PC-3 (cell line): ENCODE measurements at places on chromosomes 7 and 10. TPM values are rescaled to one million over a fixed set of nuclear protein-coding genes. Genes with fewer than 3 reads are reported as not detected.
A peak's percentile ranks its signal among the peaks of the same experiment; 100 is the strongest.

DNA sequence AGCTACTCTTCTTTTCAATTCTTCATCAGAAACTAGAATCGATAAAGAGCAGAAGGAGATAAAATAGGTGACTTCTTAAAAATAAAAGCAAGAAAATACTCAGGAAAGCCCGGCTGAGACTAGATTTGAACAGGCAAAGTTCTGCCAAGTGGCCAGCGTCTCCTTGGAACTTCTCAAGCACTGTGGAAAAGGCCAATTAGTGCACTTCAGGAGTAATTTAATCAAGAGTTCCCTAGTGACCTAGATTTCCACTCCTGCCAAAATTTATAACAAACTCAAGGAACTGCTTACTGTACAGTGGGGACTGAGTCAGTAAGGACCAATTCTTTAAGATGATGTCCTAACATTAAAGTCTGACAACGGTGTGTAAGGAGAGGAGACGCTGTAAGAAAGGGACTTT, 57.3 kb downstream of the CHCHD3 start:
- no peaks in the 10 kb centered on the region for H3K4me1 ChIP-seq
- no peak overlapping the region for H3K27ac ChIP-seq
- no peak for DNase-seq
- H3K27me3 ChIP-seq, result no peaks in the 10 kb centered on the region
- no peaks in the 10 kb centered on the region; the same call in 1 of the 2 replicates for H3K36me3 ChIP-seq

- no peak overlapping the region for H3K4me3 ChIP-seq
- H3K4me1 ChIP-seq, result no peaks in the 10 kb centered on the region
- no peaks in the 10 kb centered on the region for H3K36me3 ChIP-seq
- H3K27me3 ChIP-seq, result no peaks in the 10 kb centered on the region
- H3K27ac ChIP-seq, result no peak overlapping the region
Observed at GRCh38 chr10:111756217-111757061, 427.1 kb downstream of the GPAM start.

GRCh38 chr7:80902019-80902418, 16.8 kb downstream of the SEMA3C start:
- peaks cover 45% of the 10 kb centered on the region for H3K4me1 ChIP-seq
- H3K27me3 ChIP-seq, result no peaks in the 10 kb centered on the region
- no peak overlapping the region for H3K4me3 ChIP-seq
- DNase-seq, result peak; percentile 24
- no peaks in the 10 kb centered on the region; the same call in 1 of the 2 replicates for H3K36me3 ChIP-seq
- H3K27ac ChIP-seq, result peak overlapping the region; percentile 63; the same call in 1 of the 2 replicates

GRCh38 chr7:27943241-27943640, 203.3 kb downstream of the TAX1BP1 start:
- no peaks in the 10 kb centered on the region for H3K27me3 ChIP-seq
- H3K27ac ChIP-seq, result no peak overlapping the region

DNA sequence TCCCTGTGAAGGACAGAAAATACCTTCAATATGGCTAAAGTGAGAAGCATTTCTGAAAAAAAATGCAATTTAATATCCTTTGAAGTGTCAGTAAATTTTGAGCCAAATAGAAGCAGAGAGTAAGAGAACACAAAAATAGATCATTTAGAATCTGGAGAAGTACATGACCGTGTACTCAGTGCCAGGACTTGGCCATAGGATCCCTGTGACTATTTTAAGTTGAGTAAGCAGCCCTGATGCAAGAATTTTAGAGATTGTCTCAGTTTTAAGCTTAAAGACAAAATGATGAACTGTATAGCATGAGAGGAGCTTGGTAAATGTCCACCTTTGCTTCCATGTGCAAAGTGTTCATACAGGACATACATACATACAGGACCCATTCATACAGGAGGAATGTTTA, 2.5 kb downstream of the PTER start:
- no peak overlapping the region for H3K27ac ChIP-seq
- H3K36me3 ChIP-seq, result no peaks in the 10 kb centered on the region
- peaks cover 28% of the 10 kb centered on the region; the same call in 1 of the 2 replicates for H3K4me1 ChIP-seq
- H3K4me3 ChIP-seq, result no peak overlapping the region
- no peaks in the 10 kb centered on the region for H3K27me3 ChIP-seq

DNA sequence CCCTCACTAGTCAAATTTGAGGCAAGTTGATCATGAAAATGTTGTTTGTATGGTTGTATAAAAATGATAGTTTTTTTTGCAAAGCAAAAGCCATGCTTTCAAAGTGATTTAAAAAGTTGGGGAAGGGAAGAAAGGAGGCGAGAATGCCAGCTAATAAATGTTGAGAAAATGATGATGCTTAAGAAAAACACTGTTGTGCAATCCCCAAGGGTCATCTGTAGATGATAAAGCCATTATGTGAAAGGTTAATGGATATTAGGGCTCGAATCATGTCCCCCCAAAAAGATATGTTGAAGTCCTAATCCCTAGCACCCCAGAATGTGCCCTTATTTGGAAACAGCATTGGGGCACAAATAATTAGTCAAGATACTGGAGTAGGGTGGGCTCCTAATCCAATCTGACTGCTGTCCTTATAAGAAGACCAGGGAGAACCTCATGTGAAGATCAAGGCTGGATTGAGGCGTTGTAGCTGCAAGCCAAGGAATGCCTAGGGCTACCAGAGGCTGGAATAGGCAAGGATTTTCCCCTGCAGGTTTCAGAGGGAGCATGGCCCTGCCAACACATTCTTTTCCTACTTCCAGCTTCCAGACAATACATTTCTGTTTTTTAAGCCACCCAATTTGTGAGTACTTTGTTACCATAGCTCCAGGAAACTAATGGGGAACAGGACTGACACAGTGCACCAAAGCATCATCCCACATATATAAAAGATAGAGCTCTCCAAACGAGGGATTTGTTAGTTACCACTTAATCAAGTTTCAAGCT, 35.4 kb upstream of the MKLN1 start:
- H3K36me3 ChIP-seq, result no peaks in the 10 kb centered on the region
- no peak overlapping the region for H3K27ac ChIP-seq
- no peaks in the 10 kb centered on the region for H3K4me1 ChIP-seq
- no peak overlapping the region for H3K4me3 ChIP-seq
- H3K27me3 ChIP-seq, result no peaks in the 10 kb centered on the region

GRCh38 chr10:74824900-74825370, 1.5 kb upstream of the KAT6B start:
- H3K4me1 ChIP-seq, result peaks cover 56% of the 10 kb centered on the region
- peak overlapping the region; percentile 74 for H3K4me3 ChIP-seq
- no peaks in the 10 kb centered on the region for H3K27me3 ChIP-seq
- peak overlapping the region; percentile 75 for H3K27ac ChIP-seq

- no peaks in the 10 kb centered on the region for H3K36me3 ChIP-seq
- H3K27ac ChIP-seq, result peak overlapping the region; percentile 6; the same call in 1 of the 2 replicates
- H3K4me1 ChIP-seq, result peaks cover 14% of the 10 kb centered on the region; the same call in 1 of the 2 replicates
- no peaks in the 10 kb centered on the region for H3K27me3 ChIP-seq
- no peak overlapping the region for H3K4me3 ChIP-seq
- peak; percentile 70 for DNase-seq
Observed at GRCh38 chr10:94224656-94225055, 138.1 kb downstream of the NOC3L start.

DNA sequence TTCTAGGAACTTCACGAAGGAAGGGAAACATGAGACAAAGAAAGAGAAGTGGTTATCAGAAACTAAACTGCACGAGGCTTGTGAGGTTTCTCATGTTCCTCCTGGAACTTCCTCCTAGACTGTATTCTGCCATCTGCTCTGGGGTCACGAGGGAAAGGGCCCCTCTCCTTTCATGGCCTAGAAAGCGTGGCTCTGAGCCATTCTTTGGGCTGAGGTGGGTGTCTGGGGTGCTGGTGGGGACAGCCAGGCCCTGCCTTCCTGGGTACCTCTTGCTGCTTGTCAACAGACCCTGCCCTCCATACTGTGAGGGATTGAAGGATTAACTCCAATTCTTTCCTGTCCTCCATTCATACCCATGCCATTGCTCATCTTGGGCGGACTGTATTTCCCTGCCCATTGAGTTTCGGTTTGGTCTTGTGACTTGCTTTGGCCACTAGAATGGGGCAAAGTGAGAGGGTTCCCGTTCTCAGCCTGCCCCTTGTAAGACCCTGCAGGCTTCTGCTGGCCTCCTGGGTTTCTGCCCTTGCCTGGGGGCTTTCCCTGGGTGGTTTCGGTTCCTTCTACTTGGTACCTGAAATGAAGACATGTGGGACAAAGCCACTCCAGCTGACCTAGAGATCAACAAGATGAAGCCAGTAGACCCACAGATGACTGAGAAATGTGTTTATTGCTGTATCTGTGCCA, 14.9 kb upstream of the GIMAP8 start:
- H3K27me3 ChIP-seq, result no peaks in the 10 kb centered on the region
- H3K4me1 ChIP-seq, result no peaks in the 10 kb centered on the region
- H3K36me3 ChIP-seq, result no peaks in the 10 kb centered on the region
- no peak overlapping the region for H3K27ac ChIP-seq

DNA sequence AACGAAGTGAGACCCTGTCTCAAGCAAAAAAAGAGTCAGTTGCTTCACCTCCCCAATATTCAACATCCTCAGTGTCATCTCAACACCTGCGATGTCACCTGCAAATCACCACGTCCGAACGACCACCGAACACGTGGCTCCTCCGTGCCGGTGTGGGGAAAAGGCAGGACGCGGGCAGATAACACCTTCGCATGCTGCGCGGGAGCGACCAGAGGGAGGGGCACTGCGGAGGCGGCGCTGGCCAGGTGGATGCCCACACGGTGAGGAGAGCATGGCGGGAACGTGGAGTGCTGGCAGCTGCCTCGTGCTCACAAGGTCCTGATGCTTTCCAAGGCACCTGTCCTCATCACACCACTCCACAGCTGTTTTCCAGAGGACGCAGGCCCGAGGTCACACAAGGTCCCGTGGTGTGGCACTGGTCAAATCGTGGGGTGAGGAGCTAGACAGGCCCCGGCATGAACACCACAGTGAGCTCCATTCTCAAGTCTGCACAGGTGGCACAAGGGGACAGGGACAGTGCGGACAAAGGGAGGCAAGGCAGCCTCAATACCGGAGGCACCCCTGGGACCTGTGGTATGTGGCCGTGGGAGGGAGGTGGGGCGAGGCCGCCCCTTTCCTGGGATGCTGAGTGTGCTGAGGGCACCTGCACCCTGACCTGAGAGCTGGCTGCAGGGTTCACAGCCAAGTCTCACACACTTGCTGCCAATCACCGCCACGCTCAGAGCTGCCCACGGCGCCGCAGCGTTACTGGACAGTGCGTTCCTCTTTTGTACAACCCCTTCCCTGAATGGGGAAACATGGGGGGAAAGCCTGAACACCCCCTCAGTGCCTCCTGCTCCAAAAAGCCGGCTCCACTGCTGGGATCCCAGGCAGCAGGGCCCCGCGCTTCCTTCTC, 13.0 kb downstream of the TUBGCP2 start:
- peaks cover 23% of the 10 kb centered on the region; the same call in 1 of the 2 replicates for H3K36me3 ChIP-seq
- no peaks in the 10 kb centered on the region for H3K27me3 ChIP-seq
- H3K27ac ChIP-seq, result no peak overlapping the region
- H3K4me1 ChIP-seq, result peaks cover 23% of the 10 kb centered on the region

- no peak for DNase-seq
- no peak overlapping the region for H3K27ac ChIP-seq
- H3K4me1 ChIP-seq, result no peaks in the 10 kb centered on the region
- H3K36me3 ChIP-seq, result no peaks in the 10 kb centered on the region
Observed at GRCh38 chr7:18798088-18798906, 302.7 kb downstream of the HDAC9 start.

GRCh38 chr7:22231806-22232205, 125.1 kb downstream of the RAPGEF5 start:
- H3K27ac ChIP-seq, result no peak overlapping the region
- H3K36me3 ChIP-seq, result no peaks in the 10 kb centered on the region
- DNase-seq, result peak; percentile 45
- no peaks in the 10 kb centered on the region for H3K27me3 ChIP-seq

GRCh38 chr10:11108356-11108755, 90.7 kb downstream of the CELF2 start:
- no peaks in the 10 kb centered on the region for H3K4me1 ChIP-seq
- H3K27ac ChIP-seq, result no peak overlapping the region
- no peak for DNase-seq
- no peak overlapping the region for H3K4me3 ChIP-seq
- no peaks in the 10 kb centered on the region for H3K36me3 ChIP-seq

GRCh38 chr10:18319628-18320027, 179.4 kb downstream of the CACNB2 start:
- no peaks in the 10 kb centered on the region for H3K36me3 ChIP-seq
- DNase-seq, result no peak
- H3K27ac ChIP-seq, result no peak overlapping the region
- no peaks in the 10 kb centered on the region for H3K27me3 ChIP-seq
- H3K4me3 ChIP-seq, result no peak overlapping the region

DNA sequence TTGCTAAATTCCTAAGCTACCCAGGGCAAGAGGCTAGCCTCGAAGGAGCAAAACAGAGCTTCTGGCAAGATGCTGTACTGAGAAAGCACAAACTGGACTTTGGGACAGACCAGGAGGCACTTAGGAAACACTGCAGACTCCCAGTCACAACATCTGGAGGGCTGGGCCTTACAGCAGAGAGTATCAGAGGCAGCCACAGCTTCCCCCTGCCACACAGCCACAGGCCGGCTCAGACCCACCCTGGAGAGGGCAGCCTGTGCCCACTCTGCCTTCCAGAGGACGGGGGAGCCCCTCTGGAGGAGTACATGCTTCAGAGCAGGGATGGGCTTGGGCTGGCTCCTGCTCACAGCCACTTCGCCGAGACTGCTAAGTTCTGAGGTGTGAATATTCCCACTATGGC, 17.4 kb downstream of the ESYT2 start:
- peaks cover 7% of the 10 kb centered on the region for H3K36me3 ChIP-seq
- no peak overlapping the region for H3K27ac ChIP-seq
- H3K4me3 ChIP-seq, result no peak overlapping the region

DNA sequence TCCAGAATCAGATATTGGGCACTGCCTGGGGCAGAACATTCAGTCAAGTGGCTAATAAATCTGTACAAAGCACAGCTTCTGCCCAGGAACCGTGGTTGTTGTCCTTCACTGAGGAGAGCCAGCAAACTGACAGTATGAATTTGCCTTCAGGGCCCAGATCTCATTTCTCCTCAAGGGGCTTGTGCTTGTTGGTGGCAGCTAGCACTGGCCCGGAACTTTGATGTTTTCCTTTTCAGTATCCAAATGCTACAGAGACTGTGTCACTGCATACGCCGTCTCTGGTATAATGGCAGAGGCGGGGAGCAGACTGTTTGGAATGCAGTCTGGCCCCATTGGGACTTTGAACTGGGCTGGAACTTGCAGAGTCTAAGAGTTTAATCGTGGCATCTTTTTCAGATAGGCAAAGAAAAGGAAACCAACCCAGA, 30.4 kb upstream of the ADD3 start:
- no peaks in the 10 kb centered on the region; the same call in 1 of the 2 replicates for H3K36me3 ChIP-seq
- DNase-seq, result no peak
- H3K4me3 ChIP-seq, result no peak overlapping the region
- H3K27me3 ChIP-seq, result no peaks in the 10 kb centered on the region
- H3K27ac ChIP-seq, result no peak overlapping the region

- peaks cover 34% of the 10 kb centered on the region for H3K4me1 ChIP-seq
- H3K36me3 ChIP-seq, result no peaks in the 10 kb centered on the region
- no peak for DNase-seq
Observed at GRCh38 chr7:51265066-51265907, 51.3 kb downstream of the COBL start.

- DNase-seq, result no peak
- no peak overlapping the region for H3K4me3 ChIP-seq
- no peaks in the 10 kb centered on the region for H3K4me1 ChIP-seq
- H3K27me3 ChIP-seq, result peaks cover 14% of the 10 kb centered on the region; the same call in 1 of the 2 replicates
Observed at GRCh38 chr7:82348251-82348650, 95.3 kb downstream of the CACNA2D1 start.

- no peak overlapping the region for H3K27ac ChIP-seq
- no peak for DNase-seq
- no peaks in the 10 kb centered on the region for H3K36me3 ChIP-seq
Observed at GRCh38 chr7:28418311-28418710, 6.0 kb downstream of the CREB5 start.

PAPOLB gene
- total RNA-seq, result 0.29 and 0.40 TPM in 2 replicates

CLEC5A gene
- total RNA-seq, result not detected in 2 replicates

CALML3 gene
- not detected in 2 replicates for total RNA-seq

ABLIM1 gene
- 12.3 and 13.8 TPM in 2 replicates for total RNA-seq

DRGX gene
- 0.12 and 0.33 TPM in 2 replicates for total RNA-seq

OR6B1 gene
- total RNA-seq, result not detected in 2 replicates

CPN1 gene
- total RNA-seq, result not detected in 2 replicates

SNCG gene
- 0.86 and 2.7 TPM in 2 replicates for total RNA-seq

LOXL4 gene
- total RNA-seq, result 7.8 and 8.2 TPM in 2 replicates

GRM8 gene
- not detected in 2 replicates for total RNA-seq

PCBD1 gene
- 277 and 283 TPM in 2 replicates for total RNA-seq

MOGAT3 gene
- not detected in 2 replicates for total RNA-seq

LDB3 gene
- total RNA-seq, result 0.04 and 0.52 TPM in 2 replicates
